ENCODE measurements at places on chromosomes 2 and 18.

- DNase-seq, result no peak
These were observed 8.6 kb upstream of the IL36A start for GRCh38 chr2:112996635-112997034.

GRCh38 chr2:102129082-102129481 is 13.5 kb upstream of the IL1R1 start:
- no peak for DNase-seq

DNA sequence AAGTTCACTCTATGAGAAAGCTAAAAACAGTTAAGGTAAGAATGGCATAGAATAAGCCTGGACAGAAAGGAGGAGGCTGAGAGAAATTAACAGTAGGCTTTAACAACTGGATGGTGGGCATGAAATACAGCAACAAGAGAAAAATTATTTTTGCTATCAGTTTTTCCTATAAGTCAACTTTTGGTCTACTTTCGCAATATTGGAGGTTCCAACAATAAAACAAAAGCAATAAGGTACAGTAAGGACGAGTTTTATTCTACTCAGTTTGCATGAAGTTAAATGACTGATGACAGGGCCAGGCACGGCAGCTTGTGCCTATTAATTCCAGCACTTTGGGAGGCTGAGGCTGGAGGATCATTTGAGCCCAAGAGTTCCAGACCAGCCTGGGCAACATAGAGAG is 17.3 kb downstream of the RAB1A start:
- no peak for DNase-seq

- no peak for DNase-seq
These were observed 417.9 kb downstream of the TGIF1 start for GRCh38 chr18:3867864-3868311.

- no peak for DNase-seq
These were observed 123.6 kb downstream of the DNAH7 start for GRCh38 chr2:195945056-195945455.

DNA sequence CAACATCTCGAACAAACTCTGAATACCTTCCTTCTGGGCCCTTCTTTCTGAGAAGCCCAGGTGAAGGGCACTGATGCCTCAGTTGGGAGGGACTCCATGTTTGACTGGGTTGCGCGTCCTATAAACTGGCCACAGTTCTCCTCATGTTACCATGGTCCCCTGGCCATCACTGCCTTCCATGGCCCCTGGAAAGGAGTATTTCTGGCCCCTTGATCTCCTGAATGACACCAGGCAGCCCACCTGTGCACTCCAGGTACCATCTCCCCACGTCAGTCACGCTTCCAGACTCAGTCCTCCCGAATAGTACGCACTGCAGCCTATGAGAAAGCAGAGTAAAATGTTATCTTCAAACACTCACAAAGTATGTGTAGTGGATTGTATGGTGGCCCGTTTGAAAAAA is 73.9 kb downstream of the ACKR3 start:
- no peak for DNase-seq

DNA sequence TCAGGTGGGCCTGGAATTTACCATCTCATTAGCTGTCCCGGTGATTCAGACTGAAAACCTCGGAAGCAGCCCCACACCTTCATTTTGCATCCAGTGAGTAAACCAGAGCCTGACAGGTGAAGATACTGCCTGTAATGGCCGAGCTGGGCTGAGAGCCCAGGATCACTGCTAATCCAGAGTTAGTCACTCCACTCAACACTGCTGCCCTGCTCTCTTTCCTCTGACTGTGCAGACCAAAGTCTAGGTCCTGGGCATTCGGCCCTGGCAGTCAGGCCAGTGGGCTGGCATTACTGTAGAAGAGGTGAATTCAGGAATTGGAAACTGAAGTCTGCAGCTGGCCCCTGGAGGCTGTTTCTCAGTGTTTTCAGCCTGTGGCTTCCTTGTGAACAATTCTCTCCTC is 44.3 kb downstream of the TMEM17 start:
- DNase-seq, result peak; percentile 70

GRCh38 chr18:79413901-79414300 is 18.2 kb downstream of the NFATC1 start:
- no peak for DNase-seq

- peak; percentile 14 for DNase-seq
These were observed 19.1 kb downstream of the MSTN start for GRCh38 chr2:190043441-190043840.

GRCh38 chr2:74242354-74243071 is 44.1 kb downstream of the MTHFD2 start:
- DNase-seq, result no peak

GRCh38 chr2:237453671-237454070 is 33.4 kb upstream of the MLPH start:
- DNase-seq, result no peak
